SK-N-SH treated with all-trans-retinoic acid at 6 μM for 48 hours (cell line): ENCODE measurements at places on chromosomes 4 and X.

DNA sequence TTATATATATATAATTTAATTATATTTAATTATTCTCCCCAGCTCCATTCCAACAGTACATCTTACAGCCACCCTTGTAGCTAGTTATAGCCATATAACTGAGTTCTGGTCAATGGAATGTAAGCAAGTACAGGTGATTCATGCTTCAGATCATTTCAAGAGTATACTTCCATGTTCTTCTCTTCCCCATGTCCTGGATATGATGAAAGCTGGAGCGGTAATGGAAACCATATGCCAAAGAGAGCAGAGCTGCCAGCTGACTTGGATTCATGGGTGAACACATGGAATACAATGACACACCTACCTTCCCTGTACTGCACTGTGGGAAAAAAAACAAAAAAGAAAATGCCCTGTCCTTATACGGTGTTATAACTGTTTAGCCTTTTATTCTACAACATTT lies 17.5 kb upstream of the CORIN start:
- no peak for ATAC-seq

- ATAC-seq = peak; percentile 88
These were observed 14.8 kb upstream of the TRIM60 start for GRCh38 chr4:165016971-165017370.

GRCh38 chrX:6681521-6682145 lies 146.7 kb upstream of the VCX3A start:
- no peak for ATAC-seq

- no peak for ATAC-seq
These were observed 36.8 kb upstream of the NAA11 start for GRCh38 chr4:79362626-79363025.

GRCh38 chr4:113383111-113383785 lies 333.8 kb downstream of the ANK2 start:
- ATAC-seq = peak; percentile 53

DNA sequence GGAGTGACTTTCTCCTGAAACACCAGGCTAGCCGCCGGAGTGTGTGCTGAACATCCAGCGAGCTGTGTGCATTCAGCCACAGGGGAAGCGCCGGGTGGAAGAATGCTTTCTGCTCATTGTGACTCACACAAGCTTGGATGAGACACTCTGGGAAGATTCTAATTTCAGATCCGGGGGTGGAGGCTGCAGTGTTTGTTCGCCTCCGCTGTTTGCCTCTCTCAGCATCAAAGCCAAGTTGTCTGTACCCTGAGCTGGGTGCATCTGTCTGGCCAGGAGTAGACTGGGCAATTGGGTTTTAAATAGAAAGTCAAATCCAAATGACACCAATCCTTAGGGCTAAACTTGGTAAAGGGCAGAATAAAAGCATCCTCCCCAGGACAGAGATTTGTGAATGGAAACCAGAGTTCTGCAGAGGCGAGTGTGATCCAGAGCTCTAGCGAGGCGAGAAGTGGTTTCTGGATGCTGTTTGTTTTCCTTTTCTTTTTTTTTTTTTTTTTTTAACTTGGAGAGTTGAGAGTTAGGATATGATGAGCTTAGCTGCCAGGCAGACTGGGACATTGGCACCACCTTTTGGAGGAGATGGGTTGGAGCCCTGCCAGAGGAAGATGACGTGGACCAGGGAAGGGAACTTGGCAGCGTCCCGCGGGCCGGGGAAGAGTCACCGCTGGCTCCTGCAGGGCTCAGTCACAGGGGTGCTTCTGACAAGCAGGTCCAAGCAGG lies 196.0 kb upstream of the PSAPL1 start:
- ATAC-seq = peak; percentile 90

DNA sequence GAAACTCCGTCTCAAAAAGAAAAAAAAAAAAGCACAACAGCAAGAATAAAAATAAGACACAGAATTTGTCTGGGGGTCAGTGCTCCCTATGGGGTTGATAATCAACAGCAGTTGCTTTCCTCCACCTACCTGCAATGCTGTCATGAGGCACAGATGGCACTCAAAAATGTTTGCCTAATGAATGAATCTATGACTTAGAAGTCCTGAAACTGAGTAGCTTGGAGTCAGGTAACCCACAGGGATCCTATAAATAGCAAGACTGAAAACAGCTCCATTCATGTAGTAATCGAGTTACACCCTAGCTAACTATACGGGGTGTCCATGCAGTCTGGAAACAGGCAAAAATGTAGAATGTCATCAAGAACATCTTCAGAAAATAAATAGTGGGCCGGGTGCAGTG lies 19.8 kb upstream of the DDX3X start:
- no peak for ATAC-seq

DNA sequence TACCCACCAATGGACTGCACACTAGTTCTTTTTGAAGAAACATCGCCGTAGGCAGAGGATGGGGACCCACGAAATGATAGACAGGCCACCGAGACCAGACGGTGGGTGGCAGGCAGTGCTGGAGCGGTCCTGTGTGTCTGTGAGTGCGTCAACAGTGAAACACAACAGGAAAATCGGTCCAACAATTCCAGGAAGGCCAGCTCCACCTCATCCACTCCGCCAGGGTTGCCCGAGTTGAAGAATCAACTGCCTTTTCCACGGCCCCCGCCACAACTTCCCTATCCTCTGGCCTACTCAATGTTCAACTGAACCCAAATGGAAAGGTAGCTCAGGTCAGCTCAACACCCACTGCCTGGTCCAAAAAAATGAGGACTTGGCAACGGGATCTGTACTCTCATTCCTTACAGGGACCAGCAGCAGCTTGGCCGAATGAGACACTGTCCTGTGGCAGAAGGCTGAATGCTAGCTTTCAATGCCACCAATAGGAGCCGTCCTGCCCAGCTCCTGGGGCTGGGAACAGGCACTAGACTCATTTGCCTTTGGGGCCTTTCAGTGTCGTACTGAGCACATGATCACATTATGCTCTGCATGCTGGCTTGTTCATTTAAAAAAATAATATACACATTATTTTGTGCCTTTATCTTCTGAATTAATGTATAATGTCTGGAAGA lies 43.5 kb downstream of the MID1 start:
- ATAC-seq = no peak

DNA sequence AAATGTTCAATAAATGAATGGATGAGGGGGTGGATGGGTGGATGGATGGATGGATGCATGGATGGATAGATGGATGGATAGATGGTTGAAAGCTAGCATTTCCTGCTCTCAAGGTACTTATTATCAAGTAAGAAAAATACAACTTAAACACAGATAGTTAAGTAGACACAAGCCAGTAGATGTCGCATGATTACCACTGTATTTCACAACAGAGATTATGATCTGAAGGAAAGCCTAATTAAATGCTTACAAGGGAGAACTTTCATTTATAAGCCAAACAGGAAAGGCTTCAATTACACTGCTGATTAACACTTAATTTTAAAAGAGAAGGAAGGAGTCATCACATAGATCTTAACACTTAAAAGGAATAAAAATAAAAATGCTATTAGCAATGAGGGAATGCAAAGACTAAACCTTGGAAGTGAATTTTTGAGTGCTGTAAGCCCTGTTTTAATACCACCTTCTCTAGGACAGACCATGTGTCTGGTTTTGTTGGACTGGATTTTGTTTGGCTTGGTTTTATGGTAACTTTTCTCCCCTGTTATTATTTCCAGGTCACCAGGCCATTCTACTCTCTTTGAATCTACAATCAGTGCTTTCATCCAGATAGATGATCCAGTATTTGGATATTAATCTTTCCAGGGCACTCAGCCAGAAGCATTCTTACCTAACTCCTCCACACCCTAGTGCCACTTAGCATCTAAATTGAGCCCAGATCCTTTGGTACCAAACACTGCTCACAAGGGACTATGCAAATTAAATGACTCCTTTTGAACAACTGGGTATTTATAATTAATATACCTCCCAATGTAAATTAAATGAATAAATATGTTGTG lies 75.5 kb upstream of the SLC39A8 start:
- peak; percentile 53; the same call in 2 of the 3 replicates for ATAC-seq

- no peak for ATAC-seq
These were observed 57.2 kb downstream of the TRAPPC11 start for GRCh38 chr4:183716302-183716701.

- no peak for ATAC-seq
These were observed 12.7 kb upstream of the HHIP start for GRCh38 chr4:144633215-144633614.

- ATAC-seq = no peak
These were observed 49.8 kb downstream of the SH3RF1 start for GRCh38 chr4:169220854-169221411.

GRCh38 chr4:11152684-11153083 lies 276.0 kb downstream of the HS3ST1 start:
- ATAC-seq = no peak

DNA sequence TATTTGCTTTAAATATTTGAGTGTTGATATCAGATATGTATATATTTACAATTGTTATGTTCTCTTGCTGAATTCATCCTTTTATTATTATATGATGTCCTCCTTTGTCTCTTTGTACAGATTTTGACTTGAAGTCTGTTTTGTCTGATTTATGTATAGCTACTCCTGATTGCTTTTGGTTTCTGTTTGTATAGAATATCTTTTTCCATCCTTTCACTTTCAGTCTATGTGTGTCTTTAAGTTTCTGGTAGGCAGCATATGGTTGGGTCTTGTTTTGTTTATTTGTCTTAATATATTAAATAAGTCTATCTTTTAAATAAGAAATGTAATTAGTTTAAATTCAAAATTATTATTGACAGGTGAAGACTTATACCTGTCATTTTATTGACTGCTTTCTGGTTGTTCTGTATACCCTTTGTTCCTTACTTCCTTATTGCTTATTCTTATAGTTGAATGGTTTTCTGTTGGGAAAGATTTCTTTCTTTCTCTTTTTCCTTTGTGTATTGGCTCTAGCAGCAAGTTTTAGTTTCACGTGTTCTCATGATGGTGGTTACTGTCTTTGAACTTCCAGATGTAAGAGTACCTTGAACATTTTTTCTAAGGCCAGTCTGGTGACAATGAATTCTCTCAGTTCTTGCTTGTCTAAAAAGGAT lies 31.1 kb downstream of the RAB28 start:
- ATAC-seq = no peak

GRCh38 chr4:186144946-186145569 lies 40.6 kb downstream of the FAM149A start:
- peak; percentile 76 for ATAC-seq

DNA sequence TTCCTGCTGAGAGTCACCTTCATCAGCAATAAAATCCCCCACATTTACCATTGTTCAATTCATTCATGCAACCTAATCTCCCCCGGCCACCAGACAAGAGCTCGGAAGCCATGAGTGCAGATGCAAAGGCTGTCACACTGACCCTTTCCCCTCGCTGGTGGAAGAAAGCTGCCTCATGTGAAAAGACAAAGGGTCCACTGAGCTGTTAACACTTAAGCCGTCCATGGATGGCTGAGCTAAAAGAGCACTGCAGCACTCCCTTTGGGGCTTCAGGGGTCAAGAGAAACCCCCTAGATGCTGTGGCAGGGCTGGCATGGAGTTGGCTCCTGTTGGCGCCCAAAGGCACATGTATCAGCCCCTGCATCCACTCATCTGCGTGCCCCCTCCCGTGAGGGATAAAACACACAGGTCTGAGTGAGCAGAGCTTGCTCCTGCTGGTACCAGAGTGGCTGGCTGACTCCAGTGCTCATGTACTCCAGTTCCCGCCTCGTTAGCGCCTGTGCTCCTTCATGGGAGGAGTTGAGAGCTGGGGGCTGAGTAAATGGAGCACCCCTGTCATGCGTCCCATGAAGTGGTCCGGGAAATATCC lies 216.5 kb downstream of the PDHA2 start:
- no peak for ATAC-seq

- ATAC-seq = no peak
These were observed 98.2 kb downstream of the USP46 start for GRCh38 chr4:52560844-52561280.

- ATAC-seq = no peak
These were observed 147.1 kb downstream of the NAA11 start for GRCh38 chr4:79178760-79179159.

GRCh38 chrX:21623778-21624501 lies 34.2 kb downstream of the KLHL34 start:
- no peak for ATAC-seq

DNA sequence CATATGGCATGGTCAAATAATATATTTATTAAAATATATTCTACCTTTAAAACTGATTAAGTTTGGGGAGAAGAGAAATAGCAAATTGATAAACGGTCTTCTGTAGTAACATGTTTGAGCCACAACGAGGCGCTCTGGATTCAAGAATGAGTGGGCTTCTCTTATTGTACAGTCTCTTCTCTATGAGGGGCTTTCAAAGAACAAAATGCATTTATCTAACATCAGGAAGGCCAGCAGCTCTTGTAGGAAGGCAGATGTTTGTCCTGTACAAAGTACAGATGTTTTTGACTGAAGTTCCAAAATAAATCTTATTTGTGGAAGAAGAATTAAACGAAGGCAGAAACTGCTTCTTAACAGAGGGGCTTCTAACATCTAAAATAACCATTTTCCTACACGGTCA lies 153.6 kb downstream of the RASL11B start:
- ATAC-seq = peak; percentile 12; the same call in 1 of the 3 replicates

DNA sequence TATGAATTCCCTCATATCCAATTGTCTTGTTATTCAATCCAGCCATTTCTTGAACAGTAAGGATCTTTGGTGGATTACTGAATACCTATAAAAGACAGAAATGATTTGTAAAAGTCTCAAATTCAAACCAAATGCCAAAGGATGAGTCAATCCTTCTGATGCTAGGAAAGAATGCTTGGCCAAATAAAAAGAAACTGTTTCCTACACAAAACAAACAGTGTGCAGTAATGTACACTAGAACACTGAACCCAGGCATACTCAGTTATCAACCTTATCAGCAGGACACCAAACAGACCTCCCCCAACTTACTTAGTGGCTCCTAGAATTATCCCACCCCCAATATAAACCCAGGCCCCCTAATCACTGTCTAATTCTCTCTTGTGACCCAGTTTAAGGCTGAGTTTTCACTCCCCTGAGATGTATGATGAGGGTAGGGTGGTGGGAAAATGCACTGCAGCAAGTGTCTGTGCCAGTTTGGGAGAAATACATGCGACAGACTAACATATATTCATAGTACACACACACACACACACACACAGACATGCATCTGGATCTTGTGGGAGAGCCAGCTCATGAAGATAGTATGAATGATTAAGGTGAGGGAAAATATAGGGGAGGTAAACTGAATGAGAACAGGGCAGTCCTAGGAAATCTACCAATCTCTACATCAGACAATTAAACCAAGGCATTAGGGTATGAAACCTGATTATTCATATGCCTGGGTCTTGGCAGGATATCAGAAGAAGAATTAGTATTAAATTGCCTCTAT lies 35.0 kb downstream of the CLDN2 start:
- peak; percentile 76 for ATAC-seq

- ATAC-seq = no peak
These were observed 48.7 kb downstream of the STAG2 start for GRCh38 chrX:124010157-124010556.
